Esophagus squamous epithelium (tissue), 5 donors: ENCODE measurements at places on chromosomes 5 and 9.

DNA sequence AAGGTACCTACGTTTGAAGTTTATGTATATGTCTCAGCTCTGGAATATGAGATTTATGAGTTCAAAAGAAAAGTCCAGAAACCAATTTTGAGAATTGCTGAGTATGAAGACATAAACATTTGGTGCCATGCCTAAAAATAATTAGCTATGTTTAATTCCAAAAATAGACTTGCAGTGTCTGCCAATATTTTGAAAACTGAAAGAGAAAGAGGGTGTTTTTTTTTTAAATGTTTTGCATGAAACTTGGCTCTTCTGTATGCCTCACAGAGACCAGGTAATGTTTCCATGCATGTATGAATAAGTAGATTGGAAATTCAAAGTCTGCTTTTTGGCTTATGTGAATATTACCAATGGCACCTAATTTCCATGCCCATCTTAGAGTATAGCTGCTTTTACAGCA, 634.4 kb upstream of the C9orf72 start:
- no peak for DNase-seq

DNA sequence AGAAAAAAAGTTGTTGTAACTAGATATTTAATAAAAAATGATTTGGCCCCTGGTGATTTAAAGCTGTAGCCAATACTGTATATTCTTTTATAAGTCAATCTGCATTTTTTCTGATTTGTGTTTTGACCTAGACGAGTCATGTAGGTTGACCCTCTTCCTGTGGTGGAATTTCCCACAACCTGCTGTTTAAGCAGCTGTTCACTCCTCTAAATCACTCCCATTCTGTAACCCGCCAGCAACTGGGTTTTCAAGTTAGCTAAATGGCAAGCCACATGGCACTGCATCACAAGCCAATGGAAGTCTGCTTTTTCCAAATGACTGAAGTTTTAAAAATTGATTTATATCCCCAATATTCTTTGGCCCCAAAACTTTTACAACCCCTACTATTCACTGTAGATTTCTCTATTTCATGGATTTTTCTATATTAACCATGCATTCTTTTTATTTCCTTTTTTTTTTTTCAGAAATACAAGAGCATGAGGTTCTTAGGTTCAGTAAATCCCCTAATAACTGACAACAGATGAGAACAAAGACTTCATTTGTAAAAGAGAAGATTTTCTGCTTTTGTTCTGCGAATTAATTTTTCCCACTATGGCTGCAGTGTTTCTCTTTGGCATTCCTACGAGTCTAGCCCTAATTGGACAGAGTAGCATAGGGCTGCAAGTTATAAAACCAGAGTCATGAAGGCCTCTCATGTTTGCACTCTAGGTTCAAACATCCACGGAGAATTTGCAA, 184.5 kb upstream of the TLE4 start:
- DNase-seq: no peak

- no peak for DNase-seq
These were observed 6.4 kb downstream of the GABBR2 start for GRCh38 chr9:98702340-98702739.

GRCh38 chr9:128114326-128115186, 13.0 kb downstream of the PTGES2 start:
- DNase-seq: no peak

GRCh38 chr9:84490206-84490841, 149.8 kb upstream of the SLC28A3 start:
- no peak for DNase-seq

DNA sequence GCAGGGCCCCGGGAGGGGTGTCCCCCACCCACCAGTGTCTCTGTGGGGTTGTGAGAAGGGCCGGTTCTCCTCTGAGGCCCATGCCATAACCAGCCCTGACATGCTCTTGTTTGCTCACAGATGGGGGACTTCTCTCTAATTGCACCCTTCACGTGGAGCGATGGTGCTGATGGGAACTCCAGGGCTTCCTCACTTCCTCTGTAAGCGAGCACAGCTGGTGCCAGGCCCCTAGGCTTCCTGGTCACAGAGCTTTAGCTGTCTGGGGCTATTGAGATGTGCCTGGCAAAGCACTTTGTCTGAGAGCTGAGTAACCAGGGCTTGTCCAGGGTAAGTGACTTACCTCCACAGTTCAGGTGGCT, 36.4 kb downstream of the PHF2 start:
- DNase-seq: no peak

- DNase-seq: no peak
These were observed 10.9 kb downstream of the CLPTM1L start for GRCh38 chr5:1333986-1334385.
